ENCODE measurements at places on chromosomes 3 and 15. TPM values are rescaled to one million over a fixed set of nuclear protein-coding genes. Genes with fewer than 3 reads are reported as not detected.

TLR9 gene
- not detected for total RNA-seq

MOBP gene
- not detected for total RNA-seq

MGA gene
- total RNA-seq, result 22.0 TPM

POC1A gene
- total RNA-seq, result 6.4 TPM

SCN5A gene
- total RNA-seq, result 10.1 TPM

ECE2 gene
- not detected for total RNA-seq

MYRIP gene
- total RNA-seq, result 9.2 TPM

SCG5 gene
- total RNA-seq, result 0.39 TPM

KBTBD13 gene
- not detected for total RNA-seq

SPRED1 gene
- total RNA-seq, result 15.8 TPM

SEMA3G gene
- total RNA-seq, result 23.0 TPM

ACKR2 gene
- total RNA-seq, result 3.5 TPM

CPNE4 gene
- total RNA-seq, result not detected

HTR3E gene
- not detected for total RNA-seq

Measured in dermis microvascular lymphatic vessel endothelial cell (primary cell).